PC-3 (cell line): ENCODE measurements at places on chromosomes 3 and 15. TPM values are rescaled to one million over a fixed set of nuclear protein-coding genes. Genes with fewer than 3 reads are reported as not detected.

- H3K4me3 ChIP-seq: no peak overlapping the region
- DNase-seq: peak; percentile 11
- no peak overlapping the region for H3K27ac ChIP-seq
- no peaks in the 10 kb centered on the region for H3K4me1 ChIP-seq
- no peaks in the 10 kb centered on the region for H3K36me3 ChIP-seq
Observed at GRCh38 chr3:118636841-118637240, 397.8 kb downstream of the IGSF11 start.

- no peaks in the 10 kb centered on the region; the same call in 1 of the 2 replicates for H3K4me1 ChIP-seq
- H3K36me3 ChIP-seq: no peaks in the 10 kb centered on the region
- no peak overlapping the region for H3K4me3 ChIP-seq
- H3K27ac ChIP-seq: no peak overlapping the region
Observed at GRCh38 chr3:168165390-168166269, 69.9 kb upstream of the GOLIM4 start.

Gene CRABP1
- total RNA-seq: not detected in 2 replicates

Gene FOXB1
- total RNA-seq: not detected in 2 replicates

Gene NFKBIZ
- 63.0 and 70.2 TPM in 2 replicates for total RNA-seq

GRCh38 chr15:90529011-90529370, 732 bp upstream of the CRTC3 start:
- DNase-seq: no peak
- peaks cover 15% of the 10 kb centered on the region for H3K4me1 ChIP-seq
- no peak overlapping the region for H3K27ac ChIP-seq
- no peaks in the 10 kb centered on the region for H3K36me3 ChIP-seq
- peak overlapping the region; percentile 81 for H3K4me3 ChIP-seq
- no peaks in the 10 kb centered on the region for H3K27me3 ChIP-seq

DNA sequence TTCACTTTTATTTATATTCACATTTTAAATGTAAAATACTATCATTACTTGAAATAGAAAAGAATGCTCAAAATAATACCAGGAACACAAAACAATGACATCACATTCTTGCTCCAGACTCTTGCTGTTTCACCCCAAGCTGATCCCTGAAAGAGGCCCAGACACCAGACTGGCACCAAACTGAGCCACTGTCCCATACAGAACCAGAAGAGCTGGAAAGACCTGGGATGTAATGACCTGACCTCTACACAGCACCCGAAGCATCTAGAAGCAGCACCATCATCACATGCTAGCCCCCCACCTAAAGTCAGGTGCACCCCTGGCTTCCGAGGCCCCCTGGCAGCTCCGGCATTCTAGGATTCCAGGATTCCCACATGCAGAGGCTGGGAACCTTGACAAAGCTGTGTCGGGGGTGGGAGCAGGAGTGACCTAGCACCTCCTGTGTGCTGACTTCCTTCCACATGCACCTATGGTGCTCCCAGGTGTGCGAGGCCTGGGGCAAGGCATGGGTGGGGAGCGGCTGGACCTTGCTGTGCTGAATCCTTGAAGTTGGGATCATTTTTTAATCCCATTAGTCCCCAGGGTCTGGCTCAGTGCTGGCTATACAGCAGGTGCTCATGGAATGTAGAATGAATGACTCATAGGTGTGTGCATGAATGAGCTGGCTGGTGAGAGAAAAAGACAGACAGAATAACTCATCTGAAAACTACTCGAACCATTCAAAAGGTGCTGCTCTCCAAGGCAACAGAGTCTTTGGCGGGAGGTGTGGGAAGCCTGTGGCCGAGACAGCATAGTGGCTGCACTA, 144.7 kb upstream of the IQSEC1 start:
- H3K36me3 ChIP-seq: no peaks in the 10 kb centered on the region
- DNase-seq: peak; percentile 97

GRCh38 chr15:89406940-89407607, 72.5 kb upstream of the POLG start:
- no peak for DNase-seq
- H3K27ac ChIP-seq: no peak overlapping the region
- H3K36me3 ChIP-seq: no peaks in the 10 kb centered on the region
- H3K27me3 ChIP-seq: peaks cover 16% of the 10 kb centered on the region
- no peak overlapping the region for H3K4me3 ChIP-seq
- H3K4me1 ChIP-seq: no peaks in the 10 kb centered on the region

GRCh38 chr3:107899990-107900651, 190.7 kb downstream of the CD47 start:
- H3K4me3 ChIP-seq: no peak overlapping the region
- peak; percentile 43 for DNase-seq
- H3K27ac ChIP-seq: no peak overlapping the region
- H3K4me1 ChIP-seq: peaks cover 15% of the 10 kb centered on the region
- no peaks in the 10 kb centered on the region for H3K36me3 ChIP-seq

Gene ISLR2
- 0.22 TPM in 1 of 2 replicates, not detected in the other for total RNA-seq

Gene NOP10
- 291 and 323 TPM in 2 replicates for total RNA-seq

DNA sequence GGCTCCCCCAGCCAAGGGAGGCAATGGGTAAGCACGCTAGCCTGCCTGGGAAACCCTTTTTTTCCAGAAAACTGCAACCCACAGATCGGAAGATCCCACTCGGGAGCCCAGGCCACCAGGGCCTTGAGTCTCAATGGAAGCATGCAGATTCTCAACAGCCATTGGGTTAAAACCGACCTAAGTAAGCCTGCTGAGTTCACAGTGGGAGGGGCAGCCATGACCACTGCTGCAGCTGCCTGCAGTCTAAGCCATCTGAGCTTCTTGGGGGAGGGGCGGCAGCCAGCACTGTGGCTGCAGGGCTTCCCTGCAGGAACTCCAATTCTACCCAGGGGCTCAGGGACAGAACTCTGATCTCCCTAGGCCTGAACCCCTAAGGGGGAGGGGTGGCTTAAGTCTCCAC, 82.0 kb downstream of the DPPA2 start:
- H3K27ac ChIP-seq: no peak overlapping the region
- H3K4me1 ChIP-seq: no peaks in the 10 kb centered on the region
- no peaks in the 10 kb centered on the region for H3K36me3 ChIP-seq
- no peaks in the 10 kb centered on the region for H3K27me3 ChIP-seq
- H3K4me3 ChIP-seq: no peak overlapping the region
- DNase-seq: no peak

GRCh38 chr3:156303001-156303707, 182.8 kb downstream of the KCNAB1 start:
- no peak for DNase-seq
- H3K27ac ChIP-seq: no peak overlapping the region
- no peaks in the 10 kb centered on the region for H3K27me3 ChIP-seq
